Melanocyte of skin (primary cell): ENCODE measurements at places on chromosomes 5 and 9. TPM values are rescaled to one million over a fixed set of nuclear protein-coding genes. Genes with fewer than 3 reads are reported as not detected.

The FOXD4 gene
- under 0.01 TPM in 1 of 2 replicates, not detected in the other for total RNA-seq

The PCDHGA7 gene
- total RNA-seq, result 0.67 and 0.93 TPM in 2 replicates

The SPATA9 gene
- not detected in 2 replicates for total RNA-seq

The RMI1 gene
- 4.8 and 5.1 TPM in 2 replicates for total RNA-seq

The BTNL8 gene
- total RNA-seq, result not detected in 2 replicates

The CDH9 gene
- total RNA-seq, result not detected in 2 replicates

The CENPK gene
- 30.8 and 36.0 TPM in 2 replicates for total RNA-seq

The SLC4A9 gene
- total RNA-seq, result not detected in 2 replicates

The NFIB gene
- total RNA-seq, result 18.9 and 37.1 TPM in 2 replicates

The HRCT1 gene
- 1.1 TPM in 1 of 2 replicates, not detected in the other for total RNA-seq

The RORB gene
- total RNA-seq, result 0.73 and 1.0 TPM in 2 replicates

The CBY3 gene
- not detected in 2 replicates for total RNA-seq

The EQTN gene
- 0.93 TPM in 1 of 2 replicates, not detected in the other for total RNA-seq

The KDM3B gene
- total RNA-seq, result 49.6 and 67.6 TPM in 2 replicates

The BAAT gene
- under 0.01 TPM in 2 replicates for total RNA-seq

The F2RL2 gene
- under 0.01 TPM in 1 of 2 replicates, not detected in the other for total RNA-seq

The PRRX2 gene
- total RNA-seq, result not detected in 2 replicates

The FBP1 gene
- total RNA-seq, result under 0.01 and 0.15 TPM in 2 replicates
